ENCODE measurements at places on chromosomes 5 and 9. TPM values are rescaled to one million over a fixed set of nuclear protein-coding genes. Genes with fewer than 3 reads are reported as not detected.

Gene PTAR1
- total RNA-seq = 52.9 TPM

DNA sequence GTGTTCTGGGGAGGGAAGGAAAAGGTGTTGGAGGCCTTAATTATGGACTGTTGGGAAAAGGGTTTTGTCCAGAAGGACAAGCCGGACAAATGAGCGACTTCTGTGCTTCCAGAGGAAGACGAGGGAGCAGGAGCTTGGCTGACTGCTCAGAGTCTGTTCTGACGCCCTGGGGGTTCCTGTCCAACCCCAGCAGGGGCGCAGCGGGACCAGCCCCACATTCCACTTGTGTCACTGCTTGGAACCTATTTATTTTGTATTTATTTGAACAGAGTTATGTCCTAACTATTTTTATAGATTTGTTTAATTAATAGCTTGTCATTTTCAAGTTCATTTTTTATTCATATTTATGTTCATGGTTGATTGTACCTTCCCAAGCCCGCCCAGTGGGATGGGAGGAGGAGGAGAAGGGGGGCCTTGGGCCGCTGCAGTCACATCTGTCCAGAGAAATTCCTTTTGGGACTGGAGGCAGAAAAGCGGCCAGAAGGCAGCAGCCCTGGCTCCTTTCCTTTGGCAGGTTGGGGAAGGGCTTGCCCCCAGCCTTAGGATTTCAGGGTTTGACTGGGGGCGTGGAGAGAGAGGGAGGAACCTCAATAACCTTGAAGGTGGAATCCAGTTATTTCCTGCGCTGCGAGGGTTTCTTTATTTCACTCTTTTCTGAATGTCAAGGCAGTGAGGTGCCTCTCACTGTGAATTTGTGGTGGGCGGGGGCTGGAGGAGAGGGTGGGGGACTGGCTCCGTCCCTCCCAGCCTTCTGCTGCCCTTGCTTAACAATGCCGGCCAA lies 19.1 kb downstream of the PTGES2 start:
- DNase-seq = no peak

- DNase-seq = no peak
Observed at GRCh38 chr9:17824191-17824590, 245.3 kb downstream of the SH3GL2 start.

GRCh38 chr9:13377171-13377925 lies 97.9 kb upstream of the MPDZ start:
- DNase-seq = no peak

- DNase-seq = no peak
Observed at GRCh38 chr9:134591573-134591981, 50.0 kb upstream of the COL5A1 start.

DNA sequence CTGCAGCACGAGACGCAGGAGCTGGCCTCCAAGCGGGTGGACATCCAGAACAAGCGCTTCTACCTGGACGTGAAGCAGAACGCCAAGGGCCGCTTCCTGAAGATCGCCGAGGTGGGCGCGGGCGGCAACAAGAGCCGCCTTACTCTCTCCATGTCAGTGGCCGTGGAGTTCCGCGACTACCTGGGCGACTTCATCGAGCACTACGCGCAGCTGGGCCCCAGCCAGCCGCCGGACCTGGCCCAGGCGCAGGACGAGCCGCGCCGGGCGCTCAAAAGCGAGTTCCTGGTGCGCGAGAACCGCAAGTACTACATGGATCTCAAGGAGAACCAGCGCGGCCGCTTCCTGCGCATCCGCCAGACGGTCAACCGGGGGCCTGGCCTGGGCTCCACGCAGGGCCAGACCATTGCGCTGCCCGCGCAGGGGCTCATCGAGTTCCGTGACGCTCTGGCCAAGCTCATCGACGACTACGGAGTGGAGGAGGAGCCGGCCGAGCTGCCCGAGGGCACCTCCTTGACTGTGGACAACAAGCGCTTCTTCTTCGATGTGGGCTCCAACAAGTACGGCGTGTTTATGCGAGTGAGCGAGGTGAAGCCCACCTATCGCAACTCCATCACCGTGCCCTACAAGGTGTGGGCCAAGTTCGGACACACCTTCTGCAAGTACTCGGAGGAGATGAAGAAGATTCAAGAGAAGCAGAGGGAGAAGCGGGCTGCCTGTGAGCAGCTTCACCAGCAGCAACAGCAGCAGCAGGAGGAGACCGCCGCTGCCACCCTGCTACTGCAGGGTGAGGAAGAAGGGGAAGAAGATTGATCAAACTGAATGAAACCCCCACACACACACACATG lies 654 bp downstream of the PURA start:
- peak; percentile 61 for DNase-seq

- DNase-seq = peak; percentile 53
Observed at GRCh38 chr9:94630833-94631232, 8.5 kb downstream of the FBP1 start.

GRCh38 chr5:80083101-80083890 lies 48.1 kb downstream of the THBS4 start:
- no peak for DNase-seq

GRCh38 chr9:77156646-77157371 lies 20.5 kb upstream of the VPS13A start:
- DNase-seq = no peak

DNA sequence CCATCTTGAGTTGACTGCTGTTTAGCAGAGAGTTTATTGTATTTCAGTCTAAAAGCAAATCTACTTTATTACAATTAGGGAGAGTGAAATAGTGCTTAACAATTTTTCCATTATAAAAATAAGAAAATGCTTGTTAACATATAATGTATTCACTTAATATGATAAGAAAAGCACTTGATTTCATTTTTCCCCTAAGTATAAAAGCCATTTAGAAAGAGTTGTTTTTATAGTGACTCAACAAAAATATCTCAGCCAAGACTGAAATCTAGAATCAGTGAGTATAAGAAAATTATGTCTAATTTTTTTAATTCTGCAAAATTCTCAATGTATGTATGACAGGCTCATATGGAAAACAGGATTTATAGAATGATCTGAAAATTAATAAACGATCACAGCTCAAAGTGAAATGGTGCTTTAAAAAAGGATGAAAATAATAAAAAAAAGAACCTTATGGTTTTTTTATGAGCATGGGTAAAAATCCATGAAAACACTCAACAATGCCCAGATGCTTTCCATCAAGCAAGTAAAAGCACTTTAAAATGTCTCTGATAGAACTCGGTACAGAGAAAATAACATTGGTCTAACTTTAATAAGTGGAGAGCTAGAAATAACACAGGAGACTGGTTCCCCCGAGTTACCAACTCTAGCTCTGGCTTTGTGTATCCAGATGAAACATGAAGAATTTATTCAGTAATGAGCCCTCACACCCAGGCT lies 1057.8 kb upstream of the WWC1 start:
- DNase-seq = no peak

Measured in mucosa of gallbladder (tissue), 1 donor.